ENCODE measurements at places on chromosomes 5 and 9.

GRCh38 chr9:92723801-92724323 lies 40.8 kb downstream of the BICD2 start:
- no peak for DNase-seq

DNA sequence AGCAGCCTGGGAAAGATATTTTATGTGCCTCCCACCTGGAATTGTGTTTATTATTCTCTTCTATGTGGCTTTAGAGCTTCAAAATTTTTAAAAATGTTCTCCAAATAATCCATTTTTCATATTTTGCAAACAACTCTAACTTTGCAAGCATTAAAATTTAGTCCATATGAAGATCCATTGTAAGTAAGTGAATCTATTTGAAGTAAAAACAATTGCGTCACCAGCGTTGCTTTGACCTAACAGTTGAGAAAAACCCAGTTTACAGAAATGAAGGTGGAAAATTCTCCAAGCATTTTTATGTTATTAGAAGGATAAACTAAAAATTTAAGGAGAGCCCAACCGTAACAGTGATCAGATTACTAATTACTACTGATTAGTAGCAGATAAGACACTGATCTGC lies 38.9 kb upstream of the TLX3 start:
- no peak for DNase-seq

GRCh38 chr9:91689006-91689405 lies 261.0 kb downstream of the ROR2 start:
- DNase-seq = no peak

DNA sequence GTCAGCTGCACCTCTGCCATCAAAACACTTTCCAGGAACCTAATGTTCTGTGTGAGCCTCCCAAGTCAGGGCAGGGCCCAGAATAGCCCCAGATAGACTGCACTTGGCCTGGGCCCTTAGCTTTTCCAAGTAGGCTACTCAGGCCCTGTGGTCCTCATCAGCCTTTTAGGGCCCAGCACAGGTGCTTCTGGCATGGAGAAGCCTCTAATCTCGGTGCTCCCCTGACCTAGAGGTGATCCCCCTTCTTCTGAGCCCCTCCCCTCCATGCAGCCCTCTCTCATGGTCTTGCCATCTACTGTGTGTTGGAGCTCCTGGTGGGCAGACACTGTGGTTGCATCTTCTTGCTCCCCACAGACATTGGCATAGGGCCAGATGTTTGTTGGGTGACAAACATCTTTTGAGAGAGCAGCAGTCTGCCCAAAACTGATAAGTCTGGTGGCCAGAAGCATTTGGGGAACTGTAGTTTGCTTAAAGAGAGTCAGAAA lies 28.1 kb downstream of the FRMPD1 start:
- no peak for DNase-seq
